Activated CD8-positive, alpha-beta T cell treated with anti-CD3 and anti-CD28 coated beads, Interleukin-2, amount 10 ng/mL, durations not matched to agents 7 days and 5 days (primary cell): ENCODE measurements at places on chromosomes 16 and 17. TPM values are rescaled to one million over a fixed set of nuclear protein-coding genes. Genes with fewer than 3 reads are reported as not detected.
A peak's percentile ranks its signal among the peaks of the same experiment; 100 is the strongest.

- H3K4me3 ChIP-seq: no peak overlapping the region
- H3K36me3 ChIP-seq: no peaks in the 10 kb centered on the region
- no peaks in the 10 kb centered on the region for H3K4me1 ChIP-seq
- H3K27ac ChIP-seq: no peak overlapping the region
- H3K27me3 ChIP-seq: peaks cover 5% of the 10 kb centered on the region
Observed at GRCh38 chr16:73010150-73010676, 37.7 kb downstream of the ZFHX3 start.

GRCh38 chr17:78779850-78780249, 2.2 kb downstream of the CYTH1 start:
- DNase-seq: peak; percentile 84
- H3K27me3 ChIP-seq: no peaks in the 10 kb centered on the region
- peak overlapping the region; percentile 95 for H3K27ac ChIP-seq
- peaks cover 55% of the 10 kb centered on the region for H3K4me1 ChIP-seq

DNA sequence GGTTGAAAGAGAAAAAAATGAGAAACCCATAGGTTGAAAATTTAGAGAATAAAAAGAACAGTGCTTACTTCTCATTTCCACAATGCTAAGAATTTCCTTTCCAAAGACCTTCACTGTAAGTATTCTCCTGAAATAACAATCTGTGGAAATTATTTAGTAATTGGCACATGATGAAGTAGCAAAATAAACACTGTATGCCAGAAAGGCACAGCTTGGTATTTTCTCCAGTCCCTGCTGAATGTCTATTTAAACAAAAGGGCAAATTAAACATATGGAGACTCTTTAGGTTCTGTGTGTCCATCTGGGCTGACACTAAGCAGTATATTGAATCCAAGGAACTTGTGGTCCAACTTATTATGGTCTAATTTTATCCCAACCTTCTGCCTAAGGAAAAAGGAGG, 46.1 kb downstream of the CHCT1 start:
- no peaks in the 10 kb centered on the region for H3K27me3 ChIP-seq
- peaks cover 6% of the 10 kb centered on the region for H3K4me1 ChIP-seq
- peaks cover 45% of the 10 kb centered on the region for H3K36me3 ChIP-seq

GRCh38 chr17:37219876-37220606, 155.7 kb upstream of the C17orf78 start:
- no peaks in the 10 kb centered on the region for H3K27me3 ChIP-seq
- DNase-seq: no peak
- peaks cover 18% of the 10 kb centered on the region for H3K36me3 ChIP-seq
- peaks cover 8% of the 10 kb centered on the region for H3K4me1 ChIP-seq
- H3K27ac ChIP-seq: no peak overlapping the region

GRCh38 chr17:45123930-45124796, 8.2 kb downstream of the PLCD3 start:
- no peak overlapping the region for H3K27ac ChIP-seq
- DNase-seq: no peak
- H3K4me1 ChIP-seq: no peaks in the 10 kb centered on the region
- H3K4me3 ChIP-seq: no peak overlapping the region

- H3K27me3 ChIP-seq: no peaks in the 10 kb centered on the region
- H3K4me1 ChIP-seq: peaks cover 31% of the 10 kb centered on the region
- no peak overlapping the region for H3K4me3 ChIP-seq
- H3K27ac ChIP-seq: no peak overlapping the region
- no peak for DNase-seq
- peaks cover 7% of the 10 kb centered on the region for H3K36me3 ChIP-seq
Observed at GRCh38 chr17:63596856-63597586, 3.7 kb upstream of the TACO1 start.

GRCh38 chr16:3283543-3284447, 504 bp downstream of the ZNF263 start:
- peaks cover 40% of the 10 kb centered on the region for H3K4me1 ChIP-seq
- H3K27ac ChIP-seq: peak overlapping the region; percentile 97
- peaks cover 50% of the 10 kb centered on the region for H3K36me3 ChIP-seq

GRCh38 chr16:88505405-88506082, 52.5 kb downstream of the ZFPM1 start:
- H3K36me3 ChIP-seq: peaks cover 4% of the 10 kb centered on the region
- peaks cover 10% of the 10 kb centered on the region for H3K4me1 ChIP-seq
- DNase-seq: peak; percentile 61

DNA sequence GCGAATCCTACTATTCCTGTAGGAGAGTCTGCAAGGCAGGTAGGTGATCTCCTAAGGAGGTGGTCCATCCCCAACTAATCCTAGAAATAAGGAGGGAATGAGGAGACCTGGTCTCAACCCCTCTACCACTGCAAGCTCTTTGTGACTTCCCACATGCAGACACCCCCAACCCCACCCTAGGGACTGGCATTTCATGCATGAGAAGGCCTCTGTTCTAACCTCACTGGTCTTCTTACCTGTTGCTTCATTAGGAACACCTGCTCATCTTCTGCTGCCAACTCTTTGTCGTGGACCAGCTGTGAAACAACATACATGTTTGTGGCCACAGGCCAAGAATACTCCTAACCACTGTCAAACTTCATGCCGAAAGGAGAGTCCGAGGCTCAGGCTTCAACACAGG, 22.6 kb downstream of the DYNC1LI2 start:
- H3K36me3 ChIP-seq: peaks cover 70% of the 10 kb centered on the region
- no peaks in the 10 kb centered on the region for H3K27me3 ChIP-seq
- peaks cover 24% of the 10 kb centered on the region for H3K4me1 ChIP-seq
- no peak overlapping the region for H3K4me3 ChIP-seq
- DNase-seq: no peak

DNA sequence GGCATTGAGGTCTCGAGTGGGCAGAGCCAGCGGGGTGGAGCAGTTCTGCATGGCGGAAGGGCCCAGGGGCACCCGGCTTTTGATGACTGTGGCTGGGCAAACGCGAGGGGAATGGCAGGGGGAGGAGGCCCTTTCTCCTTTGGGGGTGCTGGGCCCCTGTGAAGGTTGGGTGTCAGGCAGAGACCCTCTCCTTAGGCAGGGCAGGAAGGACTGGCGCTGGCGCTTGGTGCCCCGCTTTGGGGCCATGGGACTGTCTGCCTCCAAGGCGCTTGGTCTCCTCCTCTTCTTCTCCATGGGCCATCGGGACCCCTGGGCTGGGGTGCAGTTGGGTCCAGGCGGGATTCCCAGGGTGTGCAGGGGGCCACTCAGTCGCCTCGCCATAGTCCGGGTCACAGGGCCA, 12.8 kb upstream of the GFAP start:
- peaks cover 62% of the 10 kb centered on the region for H3K36me3 ChIP-seq
- H3K4me3 ChIP-seq: no peak overlapping the region
- no peaks in the 10 kb centered on the region for H3K4me1 ChIP-seq
- no peaks in the 10 kb centered on the region for H3K27me3 ChIP-seq
- H3K27ac ChIP-seq: no peak overlapping the region

The SLC38A8 gene
- total RNA-seq: not detected
